ENCODE measurements at places on chromosomes 7 and 10.
A peak's percentile ranks its signal among the peaks of the same experiment; 100 is the strongest.

DNA sequence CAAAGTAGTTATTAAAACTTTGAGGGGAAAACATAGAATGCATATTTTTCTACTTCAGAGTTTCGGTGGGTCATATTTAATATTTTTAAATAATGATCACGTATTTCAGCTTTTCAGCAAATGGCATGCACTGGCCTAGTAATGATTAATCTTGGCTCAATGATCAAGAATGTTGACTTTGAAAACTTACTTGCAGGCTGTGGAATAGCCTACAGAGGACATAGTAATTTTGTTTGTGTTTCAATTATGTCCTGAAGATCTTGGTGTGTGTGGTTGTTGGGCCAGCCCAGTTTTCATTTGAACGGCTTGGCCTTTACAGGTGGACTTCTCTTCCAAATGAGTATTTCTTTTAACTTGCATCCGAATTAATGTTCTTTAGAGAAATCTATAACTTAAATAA lies 35.1 kb downstream of the ADD3 start:
- no peak for DNase-seq

DNA sequence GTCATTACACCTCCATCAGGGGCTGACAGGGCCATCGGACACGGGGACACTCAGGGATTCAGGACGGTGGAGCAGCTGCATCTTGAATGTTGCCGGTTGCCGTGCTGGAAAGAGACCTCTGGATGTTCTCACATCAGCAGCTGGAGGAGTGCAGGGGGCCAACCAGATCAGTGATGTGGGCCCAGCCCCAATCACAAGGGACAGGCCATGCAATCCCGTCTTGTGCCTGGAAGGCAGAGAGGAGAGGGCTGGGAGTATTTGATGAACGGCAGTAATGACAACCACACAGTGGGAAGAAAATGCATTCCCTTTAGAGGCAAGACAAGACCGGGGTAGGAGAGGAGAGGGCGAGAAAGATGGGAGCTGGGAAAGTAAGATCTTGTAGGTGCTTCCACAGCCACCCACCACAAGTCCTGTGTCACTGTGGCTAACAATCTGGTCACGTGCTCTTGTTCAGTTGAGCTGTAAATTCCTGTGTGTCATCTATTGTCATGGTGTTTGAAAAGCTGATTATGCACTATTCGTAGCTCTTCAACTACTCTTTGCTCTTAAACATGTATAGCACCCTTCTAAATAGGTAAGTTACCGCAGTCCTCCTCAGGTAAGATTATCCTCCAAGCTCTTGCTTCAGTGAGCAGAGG lies 85.9 kb upstream of the LEP start:
- DNase-seq = no peak

- DNase-seq = no peak
These were observed 15.1 kb downstream of the CNTNAP2 start for GRCh38 chr7:146131701-146132100.

- DNase-seq = no peak
These were observed 55.0 kb downstream of the PODXL start for GRCh38 chr7:131501422-131501821.

- DNase-seq = no peak
These were observed 5.7 kb downstream of the PSMG3 start for GRCh38 chr7:1563981-1564602.

- no peak for DNase-seq
These were observed 15.5 kb upstream of the GTPBP4 start for GRCh38 chr10:972763-973162.

GRCh38 chr7:135745703-135746312 lies 2.8 kb downstream of the FAM180A start:
- DNase-seq = no peak

- no peak for DNase-seq
These were observed 1.8 kb downstream of the MARVELD1 start for GRCh38 chr10:97715259-97715874.

DNA sequence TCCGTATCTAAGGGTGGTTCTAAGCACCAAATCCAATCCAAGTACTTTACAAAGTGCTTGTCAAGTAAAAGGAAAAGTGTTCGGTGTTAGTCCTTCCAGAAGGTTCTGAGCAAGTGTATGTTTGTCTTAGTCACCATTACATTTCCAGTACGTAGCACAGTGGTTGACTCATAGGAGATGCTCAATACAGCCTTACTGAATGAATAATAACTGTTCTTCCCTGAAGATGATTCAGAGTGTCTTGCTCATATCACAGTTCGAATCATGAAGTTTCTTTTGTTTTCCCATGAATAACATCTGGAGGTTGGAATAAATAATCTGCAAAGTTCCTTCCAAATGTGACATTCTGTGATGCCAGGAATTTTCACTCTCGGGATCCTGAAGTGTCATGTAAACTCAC lies 53.4 kb downstream of the WNT2 start:
- no peak for DNase-seq

DNA sequence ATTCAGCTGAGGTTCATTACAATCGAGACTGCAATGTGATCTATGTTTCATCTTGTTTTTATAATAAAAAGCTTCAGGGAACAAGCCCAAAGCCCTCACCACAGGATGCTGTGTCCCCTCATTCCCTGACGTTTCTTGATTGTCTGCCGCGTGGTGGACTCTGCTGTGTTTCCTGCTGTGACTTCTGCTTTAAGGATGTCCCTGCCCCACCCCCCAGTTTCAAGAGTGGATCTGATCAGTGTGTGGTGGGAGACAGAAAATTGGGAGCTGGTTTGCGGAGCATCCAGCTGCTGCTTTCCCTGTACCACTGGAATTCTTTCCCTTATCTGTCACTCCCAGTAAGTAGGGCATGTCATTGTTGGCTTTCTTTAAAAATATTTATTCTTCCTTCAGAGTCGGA lies 86.2 kb downstream of the CREM start:
- DNase-seq = no peak

GRCh38 chr7:94980418-94981142 lies 73.2 kb downstream of the PPP1R9A start:
- no peak for DNase-seq

DNA sequence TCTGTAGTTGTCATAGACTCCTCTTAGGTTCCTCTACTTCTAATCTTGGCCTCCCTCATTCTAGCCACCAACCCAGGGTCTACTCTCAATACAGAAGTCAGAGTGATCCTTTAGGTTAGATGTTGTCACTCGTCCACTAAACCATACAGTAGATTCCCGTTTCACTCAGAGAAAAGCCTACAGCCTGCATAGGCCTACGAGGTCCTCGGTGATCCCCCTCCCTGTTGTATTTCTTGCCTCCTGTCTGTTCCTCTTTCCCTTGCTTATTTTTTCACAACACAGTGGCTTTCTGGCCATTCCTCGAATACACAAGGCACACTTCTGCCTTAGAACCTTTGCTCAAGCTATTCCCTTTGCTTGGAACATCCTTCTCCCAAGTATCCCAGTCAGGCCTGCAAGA lies 183.0 kb upstream of the PRSS1 start:
- no peak for DNase-seq

DNA sequence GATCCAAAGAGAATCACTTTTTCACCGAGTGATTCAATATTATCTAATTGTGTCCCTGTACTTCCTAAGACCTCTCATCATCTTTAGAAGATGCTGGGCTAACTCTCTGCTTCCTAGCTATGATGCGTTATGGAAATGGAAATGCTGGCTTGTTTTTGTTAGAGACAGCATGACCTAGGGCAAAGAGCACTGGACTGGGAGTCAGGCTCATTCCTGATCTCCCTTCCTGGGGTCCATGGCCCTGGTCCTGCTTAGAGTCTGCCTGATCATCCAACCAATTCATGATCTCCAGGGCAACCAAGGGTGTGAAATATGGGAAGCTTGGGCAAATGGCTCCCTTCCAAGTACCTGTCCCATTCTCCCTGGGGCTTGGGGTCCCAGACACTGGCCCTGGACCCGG lies 136.4 kb downstream of the RGS10 start:
- DNase-seq = no peak

GRCh38 chr7:21448974-21449373 lies 21.1 kb downstream of the SP4 start:
- no peak for DNase-seq

DNA sequence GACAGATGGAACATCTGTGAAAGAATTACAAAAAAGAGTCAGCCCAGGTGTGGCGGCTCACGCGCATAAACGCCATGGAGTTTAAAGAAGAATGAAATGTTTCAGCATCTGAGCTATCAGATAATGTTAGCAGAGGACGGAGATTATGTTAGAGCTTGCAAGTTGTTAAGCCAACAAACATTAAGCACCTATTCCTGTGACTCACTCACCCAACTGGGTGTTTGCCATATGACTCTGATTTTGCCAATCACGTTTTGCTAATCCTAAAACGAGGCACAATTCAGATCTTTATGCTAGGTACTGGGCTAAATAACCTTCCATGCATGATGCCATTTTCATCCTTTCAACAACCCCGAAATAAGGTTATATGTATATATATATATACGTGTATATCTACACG lies 29.0 kb upstream of the CCNY start:
- no peak for DNase-seq

DNA sequence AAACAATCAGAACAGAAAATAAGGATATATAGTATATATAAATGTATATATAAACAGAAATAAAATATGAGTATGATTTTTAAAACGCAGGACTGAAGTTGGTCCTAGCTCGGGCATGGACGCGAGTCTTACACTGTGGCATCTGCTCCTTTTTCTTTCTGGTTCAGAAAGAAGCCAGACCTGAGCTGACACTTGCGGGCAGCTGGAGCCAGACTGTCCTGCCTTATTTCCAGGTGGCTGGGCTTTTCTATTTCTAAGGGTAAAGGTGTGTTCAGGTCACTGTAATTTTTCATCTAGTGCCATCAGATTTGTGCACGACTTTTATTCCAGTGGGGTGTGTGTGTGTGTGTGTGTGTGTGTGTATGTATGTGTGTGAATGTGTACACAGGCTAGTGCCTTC lies 166.4 kb downstream of the GALNT17 start:
- no peak for DNase-seq

- no peak for DNase-seq
These were observed 59.4 kb downstream of the SEMA3C start for GRCh38 chr7:80859272-80859970.

DNA sequence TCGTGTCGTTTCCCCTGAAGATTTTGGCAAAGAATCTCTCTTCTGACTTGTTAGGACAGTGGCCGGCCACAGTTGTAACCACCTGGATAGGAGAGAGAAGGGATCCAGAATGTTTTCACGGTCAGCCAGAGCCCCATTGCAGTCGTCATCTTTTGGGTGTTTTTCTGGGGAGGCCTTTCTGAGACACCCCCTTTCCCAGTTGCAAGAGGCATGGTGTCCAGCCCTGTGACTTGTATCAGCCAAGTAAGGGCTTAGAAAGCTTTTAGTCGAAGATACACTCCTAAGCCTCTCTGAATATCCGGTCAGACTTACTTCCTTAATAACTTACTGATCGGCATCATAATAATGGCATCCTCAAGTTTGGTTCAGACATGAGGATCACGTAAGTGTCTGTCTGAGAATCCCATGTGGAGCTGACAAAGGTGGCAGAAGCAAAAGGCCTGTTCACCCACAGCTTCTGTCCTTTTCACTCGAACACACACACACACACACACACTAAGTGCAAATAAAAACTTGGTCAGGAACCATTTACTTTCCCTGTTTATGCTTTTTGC lies 435.7 kb upstream of the GALNT17 start:
- DNase-seq = no peak

DNA sequence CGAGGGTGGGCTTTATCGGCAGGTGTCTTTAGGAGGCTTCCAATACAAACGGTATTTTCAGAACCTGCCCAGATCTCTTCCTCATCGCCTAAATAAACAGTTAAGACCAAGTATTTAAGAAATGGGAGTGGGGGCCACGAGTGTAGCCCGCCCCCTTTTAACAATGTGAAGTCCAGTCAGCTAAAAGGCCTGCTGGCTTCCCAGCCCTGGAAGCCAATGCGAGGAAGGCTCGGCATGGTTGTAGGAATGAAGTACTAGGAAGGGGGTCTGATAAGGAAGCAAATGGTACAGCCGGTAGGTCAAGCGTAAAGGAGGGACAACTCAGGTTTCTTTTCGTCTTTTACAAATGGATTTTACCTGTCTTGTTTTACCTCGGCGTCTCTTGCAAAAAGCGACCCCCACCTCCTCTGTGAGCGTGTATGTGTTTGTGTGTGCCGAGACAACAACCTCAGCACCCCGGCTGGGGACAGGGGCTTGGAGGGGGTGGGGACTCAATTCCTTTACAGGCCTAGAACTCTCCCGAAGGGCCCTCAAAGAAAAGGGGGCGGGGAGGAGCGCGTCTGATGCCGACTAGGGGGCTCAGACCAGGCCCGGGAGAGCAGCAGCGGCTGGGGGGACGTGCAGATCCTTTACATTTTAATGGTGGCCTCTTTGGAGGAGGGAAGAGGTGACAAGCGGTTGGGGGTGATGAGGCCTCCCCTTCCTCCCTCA lies 147.6 kb downstream of the GPR85 start:
- peak; percentile 3 for DNase-seq

- no peak for DNase-seq
These were observed 26.5 kb upstream of the CNTNAP2 start for GRCh38 chr7:146090023-146090645.

GRCh38 chr10:1159131-1160061 lies 103.2 kb downstream of the WDR37 start:
- no peak for DNase-seq

DNA sequence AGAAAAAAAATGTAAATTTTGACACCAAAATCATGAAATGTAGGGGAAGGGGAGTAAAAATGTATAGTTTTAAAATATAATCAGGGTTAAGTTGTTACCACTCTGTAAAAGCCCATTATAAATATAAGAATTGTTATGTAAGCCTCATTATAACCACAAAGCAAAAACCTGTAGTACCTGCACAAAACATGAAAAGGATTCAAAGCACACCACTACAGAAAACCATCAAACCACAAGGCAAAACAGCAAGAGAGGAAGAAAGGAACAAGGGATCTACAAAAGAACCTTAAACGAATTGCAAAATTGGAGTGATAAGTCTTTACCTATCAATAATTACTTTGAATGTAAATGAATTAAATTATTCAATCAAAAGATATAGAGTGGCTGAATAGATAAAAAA lies 41.0 kb upstream of the CDK6 start:
- no peak for DNase-seq

- no peak for DNase-seq
These were observed 9.9 kb downstream of the IGFBP1 start for GRCh38 chr7:45898222-45898621.

DNA sequence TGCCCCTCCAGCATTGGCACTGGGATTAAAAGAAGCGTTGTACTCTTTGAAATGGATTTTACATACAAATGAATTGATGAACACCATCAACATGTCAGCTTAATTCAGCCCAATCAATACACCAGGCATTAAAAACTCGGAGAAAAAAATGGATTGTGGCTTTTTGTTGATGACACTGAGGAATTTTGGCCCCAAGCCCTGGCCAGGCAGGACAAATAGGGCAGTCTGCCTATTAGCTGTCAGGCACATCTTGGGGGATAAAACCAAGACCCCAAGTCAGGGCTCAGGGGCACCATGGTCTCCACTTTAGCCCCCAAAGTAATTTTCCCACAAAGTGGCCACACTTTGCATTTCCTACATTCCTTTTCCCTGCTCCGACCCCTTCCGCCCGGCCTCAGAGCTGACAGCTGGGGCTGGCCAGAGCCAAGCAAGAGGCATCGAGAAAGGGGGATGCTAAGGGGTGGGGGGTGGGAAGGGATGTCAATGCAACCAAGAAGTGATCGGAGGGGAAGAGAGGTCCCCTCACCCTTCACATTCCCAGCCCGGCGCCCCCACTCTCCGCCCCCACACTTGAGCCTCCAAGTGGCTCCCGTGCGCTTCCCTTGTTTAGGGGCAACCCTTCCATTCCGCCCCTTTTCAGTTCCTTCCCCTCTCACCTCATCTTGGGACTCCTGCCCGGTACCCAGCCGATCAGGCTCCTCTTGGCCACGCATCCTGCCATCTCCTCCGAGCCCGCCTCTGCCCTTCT lies 711 bp downstream of the HIP1 start:
- no peak for DNase-seq

All from activated CD4-positive, alpha-beta T cell treated with anti-CD3 and anti-CD28 coated beads, Interleukin-2, amount 50 U/mL, for 24 hours (primary cell).